Progenitor cell of endocrine pancreas (in vitro differentiated cells): ENCODE measurements at places on chromosomes 3 and 15.

GRCh38 chr15:59532770-59533379 is 78.7 kb upstream of the GCNT3 start:
- DNase-seq, result peak; percentile 12

DNA sequence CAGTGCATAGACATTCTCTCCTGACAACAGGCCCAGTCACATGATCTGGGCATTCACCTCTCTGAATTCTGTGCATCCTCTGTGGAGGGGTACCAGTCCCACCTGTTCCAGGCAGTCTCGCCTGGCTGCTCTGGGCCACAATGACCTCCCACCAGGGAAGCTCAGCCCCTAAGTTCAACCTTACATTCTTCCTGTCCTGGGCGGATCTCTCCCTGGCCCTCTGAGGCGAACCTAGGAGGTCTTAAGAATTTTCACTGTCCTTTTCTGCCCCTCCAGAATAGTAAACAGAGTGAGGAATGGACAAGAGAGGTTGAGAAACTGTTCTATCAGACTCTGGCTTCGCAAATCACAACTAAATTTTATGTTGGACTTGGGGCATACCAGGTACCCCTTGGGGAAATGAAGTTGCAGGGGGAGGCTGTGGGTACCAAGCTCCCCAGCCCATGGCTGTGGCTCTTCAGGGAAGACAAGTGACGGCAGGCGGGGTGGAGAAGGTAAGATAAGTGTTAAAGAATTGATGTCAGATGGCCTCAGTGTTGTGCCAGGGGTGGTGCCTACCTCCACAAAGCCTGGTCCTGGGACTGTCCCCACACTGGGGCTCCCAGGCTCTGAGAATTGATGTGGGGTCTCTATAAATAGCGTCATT is 5.3 kb downstream of the SCN5A start:
- DNase-seq, result peak; percentile 1

- DNase-seq, result no peak
Measured at GRCh38 chr3:80233576-80233975, 465.8 kb upstream of the ROBO1 start.

- DNase-seq, result no peak
Measured at GRCh38 chr3:182375916-182376315, 417.4 kb upstream of the ATP11B start.

DNA sequence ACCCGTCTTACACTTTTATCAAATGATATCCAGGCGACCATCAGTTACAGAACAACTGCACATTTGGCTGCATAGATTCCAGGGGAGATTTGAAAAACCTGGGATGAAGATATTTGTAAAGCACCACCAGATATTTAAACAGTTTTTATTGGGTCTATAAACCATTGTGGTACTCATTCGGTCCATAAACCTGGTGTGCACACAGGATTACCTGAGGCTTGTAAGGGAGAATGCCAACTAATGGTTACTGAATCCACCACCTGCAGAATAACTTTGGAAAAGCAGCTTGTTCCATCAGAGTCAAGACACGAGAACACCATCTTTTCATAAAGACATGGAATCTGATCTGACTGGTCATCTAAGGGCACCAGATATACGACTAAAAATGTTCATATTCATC is 80.6 kb downstream of the P3H2 start:
- DNase-seq, result no peak

- DNase-seq, result no peak
Measured at GRCh38 chr3:22236490-22237270, 485.7 kb upstream of the ZNF385D start.

DNA sequence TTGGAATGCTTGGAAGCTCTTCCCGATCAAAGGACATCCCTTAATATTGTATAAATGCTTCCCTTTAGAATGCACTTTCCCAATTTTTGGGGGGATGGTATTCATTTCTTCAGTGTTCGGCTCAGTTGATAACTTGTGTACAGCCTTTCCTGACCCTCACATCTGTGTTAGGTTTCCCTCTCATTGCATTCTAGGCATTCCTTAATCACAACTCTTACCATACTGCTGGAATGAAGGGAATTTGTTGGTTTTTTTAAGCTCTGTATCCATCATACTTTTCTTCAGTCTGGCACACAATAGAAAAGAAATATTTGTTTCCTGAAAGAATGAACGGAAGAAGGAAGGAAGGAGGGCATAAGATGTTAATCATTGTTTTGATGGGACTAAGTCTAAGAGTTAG is 119.5 kb downstream of the CHST2 start:
- DNase-seq, result no peak

- DNase-seq, result no peak
Measured at GRCh38 chr3:179247289-179248015, 3.5 kb downstream of the KCNMB3 start.

DNA sequence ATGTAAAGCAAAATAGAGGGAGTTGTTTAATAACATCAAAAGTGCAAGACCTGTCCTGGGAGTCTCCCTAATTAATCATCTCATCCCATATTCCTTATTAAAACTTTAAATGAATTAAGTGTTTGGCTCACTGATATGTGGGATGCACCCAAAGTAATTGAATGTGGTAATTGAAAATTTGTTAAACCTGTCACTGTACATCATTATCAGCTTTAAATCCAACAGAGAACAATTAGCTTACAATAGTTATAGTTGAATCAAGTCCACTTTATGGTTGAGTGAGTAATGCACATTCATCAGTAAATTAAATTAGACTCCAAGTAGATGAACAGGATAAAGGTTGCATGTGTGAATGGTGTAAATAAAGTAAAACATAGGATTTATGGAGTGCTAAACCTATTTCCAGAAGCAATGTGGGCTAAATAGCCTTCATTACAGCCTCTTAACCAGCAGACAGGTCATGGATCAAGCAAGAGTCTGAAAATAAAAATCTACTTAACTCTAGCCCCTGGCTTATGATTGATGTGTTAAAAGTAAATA is 608.2 kb upstream of the CCDC54 start:
- DNase-seq, result no peak

GRCh38 chr15:81074773-81075172 is 59.3 kb upstream of the CFAP161 start:
- DNase-seq, result no peak

GRCh38 chr3:54905261-54905888 is 22.5 kb downstream of the LRTM1 start:
- DNase-seq, result no peak

DNA sequence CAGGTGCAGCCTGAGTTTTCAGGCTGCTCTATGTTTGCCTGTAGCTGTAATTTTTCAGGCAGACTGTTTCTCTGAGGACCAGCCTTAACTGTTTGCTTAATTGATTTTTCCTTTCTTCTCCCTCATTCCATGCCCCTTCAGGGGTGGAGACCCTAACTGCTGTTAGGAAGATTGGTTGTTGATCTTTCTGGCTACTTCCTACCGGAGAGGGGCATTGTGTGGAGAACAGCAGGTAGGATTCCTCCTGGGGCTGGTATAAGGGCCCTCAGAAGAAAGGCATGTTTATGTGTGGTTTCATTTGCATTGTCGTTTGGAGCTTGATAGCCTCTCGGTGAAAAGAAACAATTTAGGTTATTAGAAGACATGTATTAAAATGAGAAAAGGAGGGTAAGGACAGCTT is 56.9 kb upstream of the GOLGA6L2 start:
- no peak for DNase-seq

GRCh38 chr3:143241481-143241951 is 121.9 kb downstream of the CHST2 start:
- DNase-seq, result no peak

- DNase-seq, result no peak
Measured at GRCh38 chr3:190099099-190099498, 21.6 kb downstream of the P3H2 start.

- no peak for DNase-seq
Measured at GRCh38 chr3:72791161-72791560, 57.1 kb downstream of the SHQ1 start.
